ENCODE measurements at places on chromosomes 2 and 18.

GRCh38 chr2:153077311-153077710 lies 358.9 kb downstream of the ARL6IP6 start:
- H3K4me1 ChIP-seq = no peaks in the 10 kb centered on the region
- H3K27me3 ChIP-seq = no peaks in the 10 kb centered on the region
- no peaks in the 10 kb centered on the region for H3K36me3 ChIP-seq
- H3K4me3 ChIP-seq = no peak overlapping the region

DNA sequence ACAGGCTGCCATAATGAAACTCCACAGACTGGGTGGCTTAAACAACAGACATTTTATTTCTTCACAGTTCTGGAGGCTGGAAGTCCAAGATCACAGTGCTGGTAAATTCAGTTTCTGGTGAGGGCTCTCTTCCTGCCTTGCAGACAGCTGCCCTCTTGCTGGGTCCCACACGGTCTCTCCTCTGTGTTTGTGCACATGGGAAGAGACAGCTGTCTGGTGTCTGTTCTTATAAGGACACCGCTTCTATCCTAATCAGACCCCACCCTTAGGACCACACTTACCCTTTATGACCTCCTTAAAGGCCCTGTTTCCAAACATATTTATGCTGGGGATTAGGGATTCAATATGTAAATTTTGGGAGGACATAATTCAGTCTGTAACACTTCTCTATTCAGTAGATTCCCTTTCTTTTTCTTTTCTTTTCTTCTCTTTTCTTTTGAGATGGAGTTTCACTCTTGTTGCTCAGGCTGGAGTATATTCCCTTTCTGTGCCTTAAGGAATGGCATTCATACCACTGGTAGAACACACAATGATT lies 18.9 kb downstream of the CTIF start:
- no peak overlapping the region for H3K27ac ChIP-seq
- H3K4me3 ChIP-seq = no peak overlapping the region
- H3K4me1 ChIP-seq = no peaks in the 10 kb centered on the region
- H3K36me3 ChIP-seq = no peaks in the 10 kb centered on the region
- H3K27me3 ChIP-seq = no peaks in the 10 kb centered on the region

- H3K4me3 ChIP-seq = no peak overlapping the region
- H3K27ac ChIP-seq = no peak overlapping the region
- no peaks in the 10 kb centered on the region for H3K4me1 ChIP-seq
- no peaks in the 10 kb centered on the region for H3K36me3 ChIP-seq
These were observed 68.7 kb upstream of the EDAR start for GRCh38 chr2:109057686-109058085.

- no peaks in the 10 kb centered on the region for H3K4me1 ChIP-seq
- H3K4me3 ChIP-seq = no peak overlapping the region
These were observed 100.9 kb upstream of the NEUROD1 start for GRCh38 chr2:181781078-181781786.

- no peak overlapping the region for H3K4me3 ChIP-seq
- H3K4me1 ChIP-seq = no peaks in the 10 kb centered on the region
These were observed 23.6 kb downstream of the TMEM178A start for GRCh38 chr2:39689272-39689841.

GRCh38 chr18:26121476-26121875 lies 12.2 kb upstream of the PSMA8 start:
- H3K27ac ChIP-seq = no peak overlapping the region
- H3K27me3 ChIP-seq = no peaks in the 10 kb centered on the region
- no peaks in the 10 kb centered on the region for H3K4me1 ChIP-seq

- H3K36me3 ChIP-seq = no peaks in the 10 kb centered on the region
- H3K27ac ChIP-seq = no peak overlapping the region
- H3K4me3 ChIP-seq = no peak overlapping the region
- H3K27me3 ChIP-seq = no peaks in the 10 kb centered on the region
- DNase-seq = no peak
- H3K4me1 ChIP-seq = no peaks in the 10 kb centered on the region
These were observed 890.2 kb upstream of the ZEB2 start for GRCh38 chr2:145410086-145410485.

DNA sequence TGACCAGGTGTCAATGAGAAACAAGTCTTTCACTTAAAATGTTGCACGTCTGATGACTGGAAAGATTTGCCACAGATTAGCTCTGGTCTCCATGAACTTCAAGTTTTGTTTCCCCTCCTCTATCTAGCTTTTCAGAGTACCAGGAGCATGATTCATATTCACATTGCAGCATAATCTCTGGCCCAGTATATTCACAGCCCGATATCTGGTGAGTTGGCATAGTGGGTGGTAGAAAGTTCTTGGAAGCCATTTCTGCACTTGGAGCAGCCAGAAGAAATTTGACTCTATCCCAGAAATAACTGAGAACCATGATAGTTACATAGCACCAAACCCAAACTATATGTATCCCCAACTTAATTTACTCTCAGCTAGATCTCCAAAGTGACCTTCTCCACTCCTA lies 503.9 kb downstream of the PID1 start:
- H3K36me3 ChIP-seq = no peaks in the 10 kb centered on the region
- no peaks in the 10 kb centered on the region for H3K4me1 ChIP-seq
- no peaks in the 10 kb centered on the region for H3K27me3 ChIP-seq

DNA sequence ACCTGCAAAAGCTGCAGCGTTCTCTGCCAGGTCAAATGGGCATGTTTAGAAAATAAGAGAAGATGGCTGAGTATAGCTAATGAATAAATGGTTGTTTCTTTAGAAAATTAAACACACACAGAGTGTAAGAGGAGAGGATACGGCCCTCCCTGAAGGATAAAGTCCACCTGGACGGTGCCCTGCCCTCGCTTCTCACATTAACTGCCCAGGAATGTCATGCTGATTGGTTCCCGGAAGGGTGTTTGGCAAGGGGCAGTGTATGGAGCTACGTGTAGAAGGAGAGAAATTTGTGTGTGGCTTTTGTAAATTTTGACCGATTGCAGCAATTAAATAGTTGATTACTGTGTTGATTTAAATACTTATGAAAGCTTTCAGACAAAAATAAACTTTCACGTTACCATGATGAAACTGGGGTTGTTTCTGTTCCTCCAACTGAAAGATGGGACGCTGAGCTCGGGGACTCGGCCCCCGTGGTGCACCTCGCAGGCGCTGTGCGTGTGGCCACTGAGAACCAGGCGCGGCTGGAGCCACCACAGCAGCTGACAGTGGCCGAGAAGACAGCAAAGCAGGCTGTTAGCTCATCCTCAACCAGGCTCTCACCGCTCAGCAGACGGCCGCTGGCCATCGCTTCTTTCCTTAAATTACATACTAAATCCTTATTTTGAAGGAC lies 22.7 kb downstream of the MPPE1 start:
- no peak overlapping the region for H3K4me3 ChIP-seq
- no peaks in the 10 kb centered on the region for H3K27me3 ChIP-seq
- peak overlapping the region; percentile 14 for H3K27ac ChIP-seq
- peak; percentile 78 for DNase-seq

GRCh38 chr2:173571887-173572680 lies 217.4 kb downstream of the CDCA7 start:
- H3K4me3 ChIP-seq = no peak overlapping the region
- no peak for DNase-seq
- no peaks in the 10 kb centered on the region for H3K36me3 ChIP-seq
- no peaks in the 10 kb centered on the region for H3K4me1 ChIP-seq

DNA sequence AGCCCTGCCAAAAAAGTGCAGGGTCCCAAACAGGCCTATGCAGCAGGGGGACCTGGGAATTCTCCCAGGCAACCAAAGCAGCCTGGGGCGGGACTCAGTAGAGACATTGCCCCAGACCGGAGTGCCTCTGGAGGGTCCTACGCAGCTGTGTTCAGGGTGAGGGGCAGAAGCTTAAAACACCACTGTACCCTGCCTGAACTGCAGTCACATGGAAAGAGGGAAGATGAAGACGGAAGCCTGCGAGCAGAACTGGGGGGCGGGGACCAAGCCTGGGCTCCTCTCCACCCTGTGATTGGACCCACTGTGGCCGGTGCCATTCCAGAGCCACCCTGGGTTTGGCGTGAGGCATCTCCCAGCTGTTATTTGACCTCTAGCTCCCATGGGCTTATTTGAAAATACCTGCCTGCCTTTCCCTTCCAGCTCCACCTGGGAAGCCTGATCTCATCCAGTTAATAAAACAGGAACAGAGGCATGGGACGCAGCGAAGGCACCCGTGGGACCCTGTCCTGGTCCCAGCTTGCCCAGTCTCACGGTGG lies 183.1 kb downstream of the SMAD2 start:
- no peaks in the 10 kb centered on the region for H3K27me3 ChIP-seq
- no peak overlapping the region for H3K4me3 ChIP-seq
- no peaks in the 10 kb centered on the region for H3K36me3 ChIP-seq

Data from right lobe of liver (tissue), 6 donors.